ENCODE measurements at places on chromosomes 5 and 9. TPM values are rescaled to one million over a fixed set of nuclear protein-coding genes. Genes with fewer than 3 reads are reported as not detected.

- H3K4me3 ChIP-seq: no peak overlapping the region
- no peaks in the 10 kb centered on the region for H3K36me3 ChIP-seq
- no peaks in the 10 kb centered on the region for H3K27me3 ChIP-seq
- DNase-seq: no peak
These were observed 23.4 kb upstream of the CORO2A start for GRCh38 chr9:98215821-98216220.

DNA sequence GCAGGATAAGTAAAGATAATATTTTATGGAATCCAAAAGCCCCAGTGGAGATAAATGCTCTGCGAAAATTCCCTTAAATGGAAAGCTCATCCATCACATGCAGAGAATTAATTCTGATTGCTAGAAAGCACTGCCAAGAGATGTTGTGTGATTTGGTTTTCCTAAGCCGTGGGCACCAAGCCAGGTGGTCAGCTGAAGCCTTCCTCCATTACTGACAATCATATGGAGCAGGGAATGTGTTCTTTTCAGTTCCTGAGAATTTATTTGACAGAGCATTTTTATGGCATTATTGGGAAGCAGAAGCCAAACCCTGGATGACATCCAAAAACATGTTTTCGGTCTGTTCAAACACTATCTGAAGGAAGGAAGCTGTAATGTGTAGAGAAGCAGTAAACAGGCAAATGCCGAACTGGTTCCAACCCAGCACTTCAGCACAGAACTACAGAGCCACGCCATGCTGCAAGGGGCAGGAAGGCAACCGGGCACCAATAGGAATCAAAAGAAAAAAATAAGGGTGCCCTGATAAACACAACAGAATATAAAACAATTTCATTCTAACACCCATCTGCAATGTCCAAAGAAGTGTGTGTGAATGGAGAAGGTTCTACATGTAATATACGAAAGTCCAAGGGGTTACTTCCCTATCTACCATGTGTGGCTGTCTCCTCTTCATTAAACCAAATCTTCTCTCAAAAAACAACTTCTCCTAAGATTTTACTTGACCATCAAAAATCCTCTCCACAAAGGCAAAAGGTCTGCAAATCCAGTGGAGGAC, 12.3 kb downstream of the ARSB start:
- H3K4me1 ChIP-seq: peaks cover 2% of the 10 kb centered on the region
- no peaks in the 10 kb centered on the region for H3K27me3 ChIP-seq
- H3K4me3 ChIP-seq: no peak overlapping the region
- H3K27ac ChIP-seq: no peak overlapping the region
- DNase-seq: no peak

DNA sequence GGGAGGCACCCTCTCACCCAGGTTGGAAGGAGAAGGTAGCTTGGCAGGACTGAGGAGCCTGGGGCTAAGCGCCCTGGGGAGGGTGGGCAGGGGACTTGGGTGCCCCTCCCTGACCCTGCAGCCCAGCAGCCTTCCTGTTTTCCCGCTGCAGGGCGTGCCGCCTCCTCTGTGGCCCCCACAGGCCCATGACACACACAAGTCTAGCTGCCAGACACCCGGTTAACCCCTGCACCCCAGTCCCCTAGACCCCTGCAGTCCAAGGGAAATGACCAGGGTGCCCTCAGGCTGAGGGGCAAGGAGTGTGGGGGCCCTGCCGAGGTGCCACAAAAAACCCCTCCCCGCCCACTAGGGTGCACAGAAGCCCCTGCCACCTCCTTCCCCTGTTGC, 33.0 kb downstream of the GOLGA2 start:
- no peaks in the 10 kb centered on the region for H3K36me3 ChIP-seq
- DNase-seq: no peak

GRCh38 chr9:132748450-132748849, 78.2 kb downstream of the GTF3C4 start:
- no peak overlapping the region for H3K4me3 ChIP-seq
- no peaks in the 10 kb centered on the region for H3K4me1 ChIP-seq
- no peak for DNase-seq
- H3K27me3 ChIP-seq: peaks cover 11% of the 10 kb centered on the region
- no peak overlapping the region for H3K27ac ChIP-seq
- H3K36me3 ChIP-seq: no peaks in the 10 kb centered on the region

Gene PTCH1
- 5.0 TPM for polyA plus RNA-seq
